ENCODE measurements at places on chromosomes 11 and 22.

- DNase-seq, result no peak
Observed at GRCh38 chr11:23540101-23540561, 679.9 kb upstream of the CCDC179 start.

GRCh38 chr11:11944444-11944843 is 64.0 kb downstream of the DKK3 start:
- DNase-seq, result no peak

GRCh38 chr22:42644422-42645340 is 4.3 kb upstream of the ATP5MGL start:
- no peak for DNase-seq

- DNase-seq, result no peak
Observed at GRCh38 chr11:29534836-29535235, 482.0 kb downstream of the KCNA4 start.

- DNase-seq, result peak; percentile 78
Observed at GRCh38 chr11:79101656-79102055, 339.2 kb downstream of the TENM4 start.

DNA sequence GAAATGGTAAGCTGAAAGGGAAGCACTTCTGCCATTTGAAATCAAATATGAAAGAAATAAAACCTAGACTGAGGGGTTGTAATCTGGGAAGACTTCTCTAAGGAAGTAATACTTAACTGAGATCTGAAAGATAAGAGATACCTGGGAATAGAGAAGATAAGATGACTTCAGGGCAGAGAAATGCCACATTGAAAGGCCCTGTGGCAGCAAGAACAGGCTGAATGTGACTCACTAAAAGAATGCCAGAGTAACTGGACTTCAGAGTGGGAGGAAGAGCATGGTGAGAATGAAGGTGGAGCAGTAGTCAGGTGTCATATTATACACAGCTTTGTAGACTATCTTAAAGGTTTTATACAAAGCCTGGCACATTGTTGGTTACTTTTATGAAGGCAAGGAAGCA is 17.6 kb downstream of the CALCA start:
- DNase-seq, result no peak

GRCh38 chr11:111604392-111605009 is 2.3 kb downstream of the SIK2 start:
- peak; percentile 61 for DNase-seq

DNA sequence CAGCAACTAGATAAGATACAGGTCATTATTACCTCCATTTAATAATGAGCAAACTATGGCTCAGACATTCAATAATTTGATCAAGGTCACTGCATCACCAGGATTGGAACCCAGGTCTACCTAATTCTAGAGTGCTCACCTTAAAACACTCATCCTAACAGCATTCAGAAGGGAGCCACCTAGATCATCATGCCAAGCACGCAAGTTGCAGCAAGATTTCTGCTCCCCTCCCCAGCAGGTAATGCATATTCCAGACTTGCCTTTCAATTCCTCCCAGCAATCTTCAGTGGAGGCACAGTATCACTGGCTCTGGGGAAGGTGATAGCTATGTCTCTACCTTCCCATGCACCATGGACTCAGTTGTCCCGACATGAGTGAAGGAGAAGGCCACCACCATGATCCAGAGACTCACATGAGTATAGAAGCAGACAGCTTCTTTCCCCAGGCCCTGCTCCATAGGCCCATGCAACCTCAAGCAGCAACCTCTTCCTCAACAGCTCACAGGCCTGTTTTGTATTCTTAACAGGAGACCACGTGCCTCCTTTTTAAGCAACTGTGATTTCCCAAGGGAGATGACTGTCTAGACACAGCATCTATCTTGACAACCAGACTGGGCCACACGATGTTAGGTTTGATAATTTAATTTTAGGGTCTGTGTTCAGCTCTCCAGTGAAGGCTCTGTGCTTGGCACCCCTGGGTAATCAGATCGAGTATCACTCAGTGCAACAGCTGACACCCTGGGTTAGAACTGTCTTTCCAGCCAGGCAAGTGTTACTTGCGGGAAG is 36.4 kb downstream of the RAB30 start:
- DNase-seq, result no peak

DNA sequence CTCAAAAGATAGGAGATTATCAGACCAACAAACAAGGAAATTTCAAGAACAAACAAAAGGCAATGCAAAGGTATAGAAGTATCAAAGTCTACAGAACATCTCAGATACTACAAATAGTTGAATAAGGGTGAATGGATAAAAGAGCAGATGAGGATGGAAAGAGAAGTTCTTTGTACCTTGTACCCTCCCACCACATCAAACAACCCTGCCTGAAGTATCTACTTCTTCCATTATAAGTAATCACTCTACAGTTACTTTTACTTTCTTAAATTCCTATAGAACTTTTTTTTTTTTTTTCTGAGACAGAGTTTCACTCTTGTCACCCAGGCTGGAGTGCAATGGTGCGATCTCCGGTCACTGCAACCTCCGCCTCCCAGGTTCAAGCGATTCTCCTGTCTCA is 35.1 kb downstream of the MTMR2 start:
- no peak for DNase-seq

DNA sequence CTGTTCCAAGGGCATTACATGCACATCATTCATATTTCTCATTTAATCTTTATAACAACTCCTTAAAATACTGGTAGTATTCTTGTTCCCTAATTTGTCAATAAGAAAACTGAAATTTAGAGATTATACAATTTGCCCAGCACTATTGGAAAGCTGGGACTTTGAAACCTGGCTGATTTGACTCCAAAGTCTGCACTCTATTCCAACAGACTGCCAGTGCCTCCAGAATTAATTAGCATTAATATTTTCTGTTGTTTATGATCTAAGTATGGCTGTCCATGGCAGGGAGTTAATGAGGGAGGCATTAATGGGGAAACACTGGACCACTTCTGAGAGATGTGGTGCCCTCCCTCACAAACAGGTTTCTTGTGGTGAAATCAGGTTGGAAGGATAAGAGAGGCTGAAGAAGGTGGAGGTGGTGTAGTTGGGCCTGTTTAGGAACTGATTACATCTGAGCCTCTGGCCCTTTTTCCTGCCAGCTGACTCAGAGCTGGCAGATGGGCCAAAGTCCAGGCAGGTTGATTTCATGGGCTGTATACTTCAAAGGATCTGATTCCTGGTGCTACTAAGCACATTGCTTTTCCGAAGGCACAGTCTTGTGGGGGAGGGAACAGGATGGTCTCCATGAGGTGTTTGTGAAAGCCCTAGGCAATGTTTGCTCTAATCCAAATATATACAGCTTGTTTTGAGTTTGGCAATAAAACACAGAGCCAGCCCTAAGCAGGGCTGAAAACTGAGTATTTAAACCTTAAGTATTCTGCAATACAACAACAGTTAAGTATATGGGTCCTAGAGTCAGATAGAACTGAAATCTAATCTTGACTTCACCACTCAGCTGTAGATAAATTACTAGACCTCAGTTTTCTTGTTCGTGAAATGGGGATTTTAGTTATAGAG is 21.0 kb upstream of the RAB30 start:
- peak; percentile 54 for DNase-seq

- no peak for DNase-seq
Observed at GRCh38 chr11:59807047-59807610, 3.4 kb downstream of the MRPL16 start.

GRCh38 chr22:19637408-19638281 is 76.7 kb upstream of the SEPTIN5 start:
- no peak for DNase-seq

DNA sequence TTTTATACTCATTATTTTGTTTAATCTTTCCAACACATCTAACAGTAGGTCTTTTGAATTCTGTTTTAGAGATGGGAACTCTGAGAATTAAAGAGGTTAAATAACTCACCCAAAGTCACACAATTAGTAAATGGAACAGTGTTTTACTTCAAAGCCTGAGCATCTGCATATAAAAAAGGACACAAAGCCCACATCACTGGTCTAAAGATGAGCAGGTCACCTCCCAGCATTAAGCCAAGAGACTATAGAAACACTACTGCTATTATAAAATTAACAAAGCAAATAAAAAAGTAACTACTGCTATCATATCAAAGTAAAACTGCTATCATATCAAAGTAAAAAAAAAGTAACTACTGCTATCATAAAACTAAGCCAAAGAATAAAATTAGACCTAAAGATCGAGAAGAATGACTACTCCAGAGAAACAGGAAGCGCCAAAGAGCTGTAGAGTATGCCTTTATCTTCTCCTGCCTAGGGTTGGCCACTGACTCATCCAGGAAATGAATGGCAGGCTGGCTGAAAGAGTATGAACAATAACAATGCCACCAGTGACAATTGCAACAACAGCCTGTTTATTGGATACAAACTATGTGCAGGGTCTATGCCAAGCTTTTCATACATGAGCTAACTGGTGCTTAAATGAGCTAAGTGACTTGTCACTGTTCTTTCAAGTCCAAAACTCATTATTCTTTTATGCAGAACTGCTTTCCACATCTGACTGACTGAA is 1153.0 kb upstream of the TENM4 start:
- DNase-seq, result peak; percentile 19

DNA sequence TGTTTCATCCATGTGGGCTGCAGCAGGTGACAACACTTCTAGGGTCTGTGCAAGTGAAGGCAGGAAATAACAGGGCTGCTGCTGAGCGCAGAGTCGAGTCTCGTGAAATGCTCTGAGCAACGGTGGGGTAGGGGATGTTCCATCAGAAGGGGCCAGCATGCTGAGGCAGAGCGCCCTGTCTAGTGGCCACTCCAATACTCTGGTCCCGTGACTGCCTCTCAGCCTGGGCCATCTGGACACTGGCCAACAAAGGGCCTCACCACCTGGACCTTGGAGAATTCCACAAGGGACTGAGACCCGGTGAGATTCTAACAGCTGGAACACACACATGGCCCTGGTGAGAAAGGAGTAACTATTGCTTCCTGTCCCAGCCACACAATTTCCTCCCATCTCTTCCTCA is 375.7 kb downstream of the SHANK2 start:
- no peak for DNase-seq

GRCh38 chr11:28636566-28636965 is 528.4 kb downstream of the METTL15 start:
- no peak for DNase-seq

- DNase-seq, result no peak
Observed at GRCh38 chr11:14110629-14111028, 148.1 kb downstream of the SPON1 start.

- DNase-seq, result peak; percentile 46
Observed at GRCh38 chr11:111422494-111423249, 43.6 kb upstream of the POU2AF1 start.

- no peak for DNase-seq
Observed at GRCh38 chr22:27829620-27830019, 28.1 kb upstream of the MN1 start.

DNA sequence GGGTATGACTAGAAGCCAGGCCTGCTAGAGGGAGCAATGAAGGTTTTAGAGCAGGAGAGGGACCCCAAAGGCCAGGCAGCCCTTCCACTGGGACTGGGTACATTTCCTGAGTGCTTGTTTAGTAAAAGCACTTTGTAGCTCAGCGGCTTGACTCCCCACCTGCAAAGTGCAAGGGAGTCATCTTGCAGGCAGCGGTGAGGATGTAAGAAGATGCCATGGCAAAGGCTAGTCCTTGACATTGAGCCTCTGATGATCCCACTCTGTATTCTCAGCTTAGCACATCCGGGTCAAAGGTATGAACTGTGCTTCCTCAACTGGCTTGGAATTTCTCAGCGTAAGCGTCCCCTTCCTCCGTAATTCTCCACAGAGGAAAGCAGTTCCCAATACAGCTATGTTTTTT is 3.1 kb upstream of the UBE2L3 start:
- DNase-seq, result no peak

- DNase-seq, result no peak
Observed at GRCh38 chr22:20436768-20437612, 635 bp downstream of the SCARF2 start.

DNA sequence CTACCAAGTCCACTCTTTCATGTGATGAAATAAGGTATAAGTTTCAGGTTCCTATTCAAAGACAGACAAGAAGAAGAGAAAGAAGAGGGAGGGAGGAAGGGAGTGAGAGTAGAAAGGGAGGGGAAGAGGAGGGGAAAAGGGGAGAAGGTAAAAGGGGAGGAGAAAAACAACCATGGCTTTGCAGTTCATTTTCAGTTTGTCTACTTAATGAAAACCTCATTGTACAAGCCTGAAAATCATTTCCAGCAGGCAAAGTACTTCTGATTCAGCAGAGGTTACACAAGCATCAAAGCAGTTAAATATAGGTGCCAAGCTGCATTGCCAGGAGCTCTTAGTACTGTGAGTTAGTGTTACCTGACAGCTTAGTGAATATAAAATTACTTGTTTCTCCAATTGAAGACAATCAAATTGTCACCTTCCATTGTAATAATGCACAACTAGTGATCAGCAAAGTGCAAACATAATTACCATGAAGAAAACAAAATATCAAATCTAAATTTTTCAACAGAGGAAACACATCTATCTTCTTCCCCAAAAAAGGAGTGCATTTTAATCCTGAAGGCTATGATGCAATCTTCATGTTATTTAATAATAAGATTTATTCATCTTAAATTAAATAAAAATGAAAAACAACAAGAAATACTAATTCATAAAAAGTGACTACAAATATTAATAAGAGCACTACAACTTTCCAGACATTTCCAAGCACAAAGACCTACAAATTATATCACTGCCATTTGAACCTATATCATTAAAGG is 8.2 kb downstream of the SOX6 start:
- no peak for DNase-seq

- DNase-seq, result no peak
Observed at GRCh38 chr11:121841487-121842191, 274.4 kb downstream of the BLID start.

DNA sequence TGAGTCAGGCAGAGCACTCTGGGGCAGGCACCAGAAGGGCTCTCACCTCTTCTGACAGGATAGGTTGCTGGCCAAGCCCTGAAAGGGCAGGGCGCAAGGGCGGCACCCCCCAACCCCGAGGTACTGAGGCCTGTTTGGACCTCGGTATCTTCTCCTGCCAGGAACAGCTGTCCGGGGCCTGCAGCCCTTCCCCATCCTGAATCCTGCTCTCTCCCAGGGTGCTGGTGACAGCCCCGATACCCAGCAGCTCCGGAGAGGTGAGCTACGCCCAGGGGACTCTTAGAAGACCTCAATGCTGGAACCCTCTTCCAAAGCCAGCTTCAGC is 79.1 kb downstream of the PHF21B start:
- no peak for DNase-seq

DNA sequence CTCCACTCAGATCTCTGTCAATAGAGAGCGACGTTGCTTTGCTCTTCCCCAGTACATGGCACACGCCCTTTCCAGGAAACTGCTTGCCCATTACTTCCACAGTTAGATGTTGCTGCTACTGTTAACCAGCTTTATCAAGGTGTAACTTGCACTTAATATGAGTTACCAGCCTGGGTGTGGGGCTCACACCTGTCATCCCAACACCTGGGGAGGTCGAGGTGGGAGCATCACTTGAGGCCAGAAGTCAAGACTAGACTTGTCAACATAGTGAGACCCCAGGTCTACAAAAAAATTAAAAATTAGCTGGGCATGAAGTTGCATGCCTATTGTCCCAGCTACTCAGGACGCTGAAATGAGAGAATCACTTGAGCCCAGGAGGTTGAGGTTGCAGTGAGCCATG is 177.1 kb upstream of the B3GAT1 start:
- DNase-seq, result no peak

DNA sequence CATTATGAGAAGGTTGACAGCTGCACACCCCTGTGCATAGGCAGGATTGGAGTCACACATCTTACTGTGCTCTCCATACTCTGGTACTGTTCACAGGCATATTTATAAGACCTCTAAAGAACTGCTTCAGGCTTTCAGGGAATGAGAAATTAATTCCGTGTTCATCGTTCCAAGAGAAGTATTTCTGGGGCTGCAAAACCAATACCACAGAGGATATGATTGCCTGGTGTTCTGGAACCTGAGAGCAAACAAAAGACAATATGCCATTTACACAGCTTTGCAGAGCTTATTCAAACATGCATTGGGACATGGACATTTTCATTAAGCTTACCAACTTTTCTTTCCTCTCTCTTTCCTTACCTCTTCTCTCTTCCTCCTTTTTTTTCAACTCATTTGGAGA is 388.7 kb downstream of the NTM start:
- no peak for DNase-seq
